ENCODE measurements at places on chromosomes 4 and X.

GRCh38 chr4:146485968-146486367 is 35.8 kb downstream of the SLC10A7 start:
- no peak for DNase-seq

DNA sequence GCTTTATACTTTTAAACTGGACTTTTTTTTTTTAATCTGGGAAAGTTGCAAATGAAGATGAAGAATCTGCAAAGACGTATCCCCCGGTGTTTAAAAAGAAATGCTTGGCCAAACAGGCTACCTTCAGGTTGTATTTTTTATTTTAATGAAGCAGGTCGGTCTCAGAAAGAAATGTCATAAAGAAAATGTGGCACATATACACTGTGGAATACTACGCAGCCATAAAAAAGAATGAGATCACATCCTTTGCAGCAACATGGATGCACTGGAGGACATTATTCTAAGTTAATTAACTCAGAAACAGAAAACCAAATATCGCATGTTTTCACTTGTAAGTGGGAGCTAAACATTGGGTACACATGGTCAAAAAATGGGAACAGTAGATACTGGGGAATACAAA is 123.4 kb downstream of the IRF2 start:
- no peak for DNase-seq

GRCh38 chr4:110163327-110164069 is 34.9 kb downstream of the ELOVL6 start:
- DNase-seq, result no peak

DNA sequence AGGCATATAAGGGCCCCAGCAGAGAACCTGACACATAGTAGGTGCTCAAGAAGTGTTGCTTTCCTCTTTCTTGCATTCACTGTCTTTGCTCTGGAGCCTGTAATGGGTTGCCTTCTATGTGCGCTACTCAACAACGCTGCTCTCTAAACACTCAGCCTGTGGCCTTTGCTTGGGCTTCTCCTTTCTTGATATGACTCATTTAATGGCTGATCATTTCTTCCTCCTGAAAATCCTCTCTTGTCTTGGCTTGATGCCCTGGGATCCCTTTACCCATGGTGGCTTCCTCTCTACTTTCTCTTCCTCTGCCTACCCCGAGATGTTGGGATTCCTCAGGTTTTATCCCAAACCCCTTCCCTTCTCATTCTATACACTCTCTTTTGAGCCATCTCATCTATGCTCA is 19.9 kb upstream of the PJA1 start:
- DNase-seq, result no peak

GRCh38 chr4:156298230-156298629 is 344.6 kb upstream of the CTSO start:
- DNase-seq, result no peak

- no peak for DNase-seq
These were observed 150.8 kb downstream of the AFAP1 start for GRCh38 chr4:7788694-7789425.

GRCh38 chr4:121927948-121928347 is 23.9 kb downstream of the TRPC3 start:
- no peak for DNase-seq

DNA sequence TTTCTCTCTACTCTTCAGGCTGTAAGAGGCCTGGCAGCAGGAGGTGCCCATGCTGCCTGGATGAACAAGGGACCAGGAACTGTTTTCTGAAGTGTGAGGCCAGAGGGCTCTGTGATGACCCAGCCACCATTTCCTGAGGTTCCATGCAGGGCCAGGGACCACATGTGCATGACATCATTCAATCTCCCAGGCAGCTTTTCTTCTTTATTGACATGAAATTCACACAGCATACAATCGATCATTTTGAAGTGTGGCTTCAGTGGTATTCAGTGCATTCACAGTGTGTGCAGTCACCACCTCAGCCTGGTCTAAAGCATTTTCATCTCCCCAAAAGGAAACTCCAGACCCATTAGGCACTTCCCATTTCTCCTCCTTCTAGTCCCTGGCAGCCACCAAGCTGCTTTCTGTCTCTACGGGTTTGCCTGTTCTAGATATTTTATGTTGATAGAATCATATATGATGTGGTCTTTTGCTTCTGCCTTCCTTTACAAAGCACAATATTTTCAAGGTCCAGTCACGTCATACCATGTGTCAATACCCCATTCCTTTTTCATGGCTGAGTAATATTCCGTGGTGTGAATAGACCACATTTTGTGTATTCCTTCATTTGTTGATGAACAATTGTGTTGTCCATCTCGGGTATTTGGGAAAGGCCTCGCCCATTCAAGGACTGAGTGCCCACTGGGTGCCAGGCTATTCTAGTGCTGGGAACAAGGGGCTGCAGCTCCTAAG is 93.1 kb downstream of the PSAPL1 start:
- no peak for DNase-seq

DNA sequence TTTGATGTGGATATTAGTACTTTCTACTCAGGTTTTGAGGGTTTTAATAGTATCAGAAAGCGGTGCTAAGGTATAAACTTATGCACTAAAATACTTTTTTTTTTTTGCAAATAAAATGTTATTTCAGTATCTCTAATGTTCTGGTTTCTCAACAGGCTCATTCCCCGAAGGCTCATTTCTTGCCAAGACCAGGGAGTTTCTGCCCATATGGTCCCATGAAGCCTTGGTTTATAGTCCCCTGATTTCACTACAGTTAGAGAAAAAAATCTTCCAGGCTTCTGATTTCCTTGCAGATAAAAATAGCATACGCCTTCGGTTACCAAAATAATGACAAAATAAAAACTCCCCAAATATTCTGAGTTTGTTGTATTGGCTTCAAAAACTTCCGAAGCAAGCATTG is 814.2 kb upstream of the PABPC4L start:
- DNase-seq, result no peak

- no peak for DNase-seq
These were observed 72.4 kb upstream of the LONRF3 start for GRCh38 chrX:118901991-118902390.

- DNase-seq, result no peak
These were observed 291.3 kb downstream of the GALNTL6 start for GRCh38 chr4:172104539-172104938.

DNA sequence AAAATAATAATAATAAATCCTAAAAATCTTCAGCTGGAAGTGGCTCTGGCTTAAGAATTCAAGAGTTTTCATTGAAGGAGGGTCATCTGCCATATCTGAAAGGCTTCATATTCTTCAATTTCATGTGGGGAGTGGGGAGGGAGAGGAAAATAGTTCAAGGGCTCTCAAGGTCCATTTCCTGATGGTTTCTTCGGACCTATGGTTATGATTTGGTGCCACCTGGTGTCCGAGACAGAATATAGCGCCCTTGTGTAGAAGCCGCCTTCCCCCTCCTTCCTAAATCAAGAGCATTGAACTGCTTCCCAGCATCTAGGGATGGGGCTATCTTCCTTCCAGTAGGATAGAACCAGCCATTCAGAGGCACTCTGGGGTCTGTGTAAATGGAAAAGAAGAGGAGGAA is 34.3 kb downstream of the NLGN3 start:
- DNase-seq, result no peak

GRCh38 chrX:122941806-122942205 is 242.3 kb upstream of the GRIA3 start:
- DNase-seq, result no peak

Data from stimulated activated CD8-positive, alpha-beta memory T cell treated with anti-CD3 and anti-CD28 coated beads, Interleukin-4, amount 100 ng/mL, for 1 hour (primary cell).